ENCODE measurements at places on chromosomes 5 and 9. TPM values are rescaled to one million over a fixed set of nuclear protein-coding genes. Genes with fewer than 3 reads are reported as not detected.

GABRA1 gene
- total RNA-seq, result not detected

- H3K4me3 ChIP-seq, result no peak overlapping the region
- DNase-seq, result peak; percentile 76
- H3K27ac ChIP-seq, result no peak overlapping the region
- H3K27me3 ChIP-seq, result no peaks in the 10 kb centered on the region
These were observed 860.8 kb upstream of the DMAC1 start for GRCh38 chr9:8660383-8660782.

DNA sequence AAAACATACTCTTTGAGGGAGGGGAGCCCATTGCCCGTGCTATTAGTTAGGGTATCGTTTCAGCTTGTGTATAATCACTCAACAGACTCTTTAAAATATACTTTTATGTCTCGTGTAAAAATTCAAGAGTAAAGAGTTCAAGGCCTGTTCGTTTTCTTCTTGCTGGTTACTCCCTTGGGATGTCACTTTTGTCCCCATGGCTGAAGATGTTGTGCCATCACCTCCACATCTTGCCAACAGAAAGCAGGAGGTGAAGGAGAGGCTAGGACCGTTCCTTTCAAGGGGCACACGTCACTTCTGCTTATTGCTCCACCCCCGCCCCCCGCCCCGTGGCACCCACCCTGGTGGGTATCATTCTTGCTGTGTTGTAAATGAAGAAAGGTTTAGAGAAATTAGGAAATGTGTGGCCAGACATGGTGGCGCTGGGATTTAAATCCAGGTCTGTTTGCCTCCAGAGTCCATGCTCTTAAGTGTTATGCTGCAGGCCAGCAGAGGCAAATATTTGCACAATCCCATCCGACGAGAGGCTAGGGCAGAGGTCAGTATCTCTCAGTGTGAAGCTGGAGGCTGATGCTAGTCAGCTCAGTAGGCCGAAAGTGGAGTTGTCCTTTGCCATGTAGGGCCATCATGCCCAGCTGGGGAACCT lies 3.0 kb downstream of the MLANA start:
- peaks cover 18% of the 10 kb centered on the region for H3K36me3 ChIP-seq
- H3K4me3 ChIP-seq, result no peak overlapping the region
- H3K27ac ChIP-seq, result no peak overlapping the region
- H3K27me3 ChIP-seq, result no peaks in the 10 kb centered on the region

GRCh38 chr5:158115468-158115867 lies 256.5 kb upstream of the CLINT1 start:
- no peaks in the 10 kb centered on the region for H3K27me3 ChIP-seq
- no peaks in the 10 kb centered on the region for H3K36me3 ChIP-seq
- no peak overlapping the region for H3K4me3 ChIP-seq
- no peaks in the 10 kb centered on the region for H3K4me1 ChIP-seq
- H3K27ac ChIP-seq, result no peak overlapping the region

- H3K27ac ChIP-seq, result peak overlapping the region; percentile 92
- no peaks in the 10 kb centered on the region for H3K36me3 ChIP-seq
- H3K27me3 ChIP-seq, result no peaks in the 10 kb centered on the region
- DNase-seq, result peak; percentile 60
- H3K4me3 ChIP-seq, result peak overlapping the region; percentile 5
- H3K4me1 ChIP-seq, result peaks cover 48% of the 10 kb centered on the region
These were observed 53.7 kb downstream of the ZNF462 start for GRCh38 chr9:106916466-106917235.

GRCh38 chr5:84825606-84826005 lies 440.9 kb upstream of the EDIL3 start:
- H3K4me1 ChIP-seq, result no peaks in the 10 kb centered on the region
- no peaks in the 10 kb centered on the region for H3K36me3 ChIP-seq
- H3K27me3 ChIP-seq, result no peaks in the 10 kb centered on the region
- H3K27ac ChIP-seq, result no peak overlapping the region
- no peak overlapping the region for H3K4me3 ChIP-seq

DNA sequence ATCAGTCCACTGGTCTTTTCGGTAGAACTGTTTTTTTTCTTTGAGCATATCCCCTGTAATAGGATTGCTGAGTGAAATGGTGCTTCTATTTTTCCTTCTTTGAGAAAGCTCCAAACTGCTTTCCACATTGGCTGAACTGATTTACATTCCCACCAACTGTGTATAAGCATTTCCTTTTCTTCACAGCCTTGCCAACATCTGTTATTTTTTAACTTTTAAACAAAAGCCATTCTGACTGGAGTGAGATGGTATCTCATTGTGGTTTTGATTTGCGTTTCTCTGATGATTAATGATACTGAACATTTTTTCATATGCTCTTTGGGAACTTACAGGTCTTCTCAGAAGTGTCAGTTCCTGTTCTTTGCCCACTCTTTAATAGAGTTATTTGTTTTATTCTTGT lies 764.7 kb downstream of the MTRR start:
- H3K27me3 ChIP-seq, result no peaks in the 10 kb centered on the region
- no peak overlapping the region for H3K27ac ChIP-seq
- no peak for DNase-seq
- H3K4me3 ChIP-seq, result no peak overlapping the region
- no peaks in the 10 kb centered on the region for H3K36me3 ChIP-seq
- H3K4me1 ChIP-seq, result no peaks in the 10 kb centered on the region

FOXD4 gene
- total RNA-seq, result 0.20 TPM

SPAG8 gene
- 1.3 TPM for total RNA-seq

GRCh38 chr5:87004101-87004500 lies 263.6 kb upstream of the RASA1 start:
- no peaks in the 10 kb centered on the region for H3K4me1 ChIP-seq
- no peaks in the 10 kb centered on the region for H3K36me3 ChIP-seq
- H3K27me3 ChIP-seq, result no peaks in the 10 kb centered on the region

DNA sequence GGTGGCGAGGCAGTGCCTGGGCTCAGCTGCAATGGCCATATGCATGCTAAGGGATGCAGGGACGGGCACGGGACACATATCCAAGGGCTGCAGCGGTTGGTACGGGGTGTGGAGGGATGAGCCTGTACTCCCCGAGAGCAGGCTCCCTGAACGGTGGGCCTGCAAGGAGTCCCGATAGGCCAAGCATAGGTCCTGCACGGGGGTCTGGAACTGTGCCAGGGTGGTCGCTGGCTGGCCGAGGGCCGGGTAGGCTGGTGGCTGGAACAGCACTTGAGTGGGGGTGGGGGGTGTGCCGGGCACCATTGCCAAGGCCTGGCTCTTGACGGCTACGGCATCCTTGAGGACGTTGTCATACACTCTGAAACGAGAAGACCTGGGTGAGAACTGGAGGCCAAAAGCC lies 24.1 kb downstream of the FABP6 start:
- H3K4me1 ChIP-seq, result no peaks in the 10 kb centered on the region
- no peak overlapping the region for H3K4me3 ChIP-seq
- H3K36me3 ChIP-seq, result no peaks in the 10 kb centered on the region
- H3K27me3 ChIP-seq, result no peaks in the 10 kb centered on the region
- DNase-seq, result no peak
- H3K27ac ChIP-seq, result no peak overlapping the region

- H3K4me1 ChIP-seq, result no peaks in the 10 kb centered on the region
- DNase-seq, result no peak
- H3K4me3 ChIP-seq, result no peak overlapping the region
- no peaks in the 10 kb centered on the region for H3K36me3 ChIP-seq
These were observed 37.2 kb downstream of the NUDT12 start for GRCh38 chr5:103525361-103525760.

DNA sequence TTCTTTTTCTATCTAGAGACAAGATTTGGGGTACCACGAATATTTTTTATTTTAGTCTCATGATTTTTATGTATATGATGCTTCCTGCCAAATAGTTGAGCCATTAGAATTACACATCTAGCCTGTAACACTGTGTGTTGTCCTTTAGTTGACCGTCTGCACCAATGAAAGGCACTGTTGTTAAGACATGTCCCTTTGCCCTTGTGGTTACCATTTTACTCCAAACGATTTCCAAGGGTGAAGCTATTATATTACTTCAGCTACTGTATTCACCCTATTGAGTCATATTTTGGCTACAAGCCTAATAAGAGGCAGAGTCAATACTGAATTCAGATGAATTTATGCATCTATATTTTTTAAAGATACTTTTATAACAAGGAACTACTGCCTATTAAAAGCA lies 207.6 kb downstream of the CETN3 start:
- no peak overlapping the region for H3K27ac ChIP-seq
- no peak for DNase-seq
- H3K4me1 ChIP-seq, result no peaks in the 10 kb centered on the region
- no peaks in the 10 kb centered on the region for H3K36me3 ChIP-seq

NEUROG1 gene
- total RNA-seq, result not detected

- peaks cover 33% of the 10 kb centered on the region for H3K36me3 ChIP-seq
- H3K27me3 ChIP-seq, result no peaks in the 10 kb centered on the region
- no peak overlapping the region for H3K4me3 ChIP-seq
These were observed 15.8 kb downstream of the NDST1 start for GRCh38 chr5:150523472-150524350.

GRCh38 chr5:76953551-76954382 lies 922 bp downstream of the CRHBP start:
- no peaks in the 10 kb centered on the region for H3K27me3 ChIP-seq
- H3K4me1 ChIP-seq, result no peaks in the 10 kb centered on the region
- H3K27ac ChIP-seq, result no peak overlapping the region
- no peaks in the 10 kb centered on the region for H3K36me3 ChIP-seq
- peak overlapping the region; percentile 44 for H3K4me3 ChIP-seq

TRAF1 gene
- 0.84 TPM for total RNA-seq

PBX3 gene
- total RNA-seq, result 4.6 TPM

- no peaks in the 10 kb centered on the region for H3K27me3 ChIP-seq
- H3K36me3 ChIP-seq, result no peaks in the 10 kb centered on the region
- no peaks in the 10 kb centered on the region for H3K4me1 ChIP-seq
- H3K27ac ChIP-seq, result no peak overlapping the region
- H3K4me3 ChIP-seq, result no peak overlapping the region
- DNase-seq, result no peak
These were observed 61.4 kb upstream of the ANKH start for GRCh38 chr5:14932902-14933469.

DNA sequence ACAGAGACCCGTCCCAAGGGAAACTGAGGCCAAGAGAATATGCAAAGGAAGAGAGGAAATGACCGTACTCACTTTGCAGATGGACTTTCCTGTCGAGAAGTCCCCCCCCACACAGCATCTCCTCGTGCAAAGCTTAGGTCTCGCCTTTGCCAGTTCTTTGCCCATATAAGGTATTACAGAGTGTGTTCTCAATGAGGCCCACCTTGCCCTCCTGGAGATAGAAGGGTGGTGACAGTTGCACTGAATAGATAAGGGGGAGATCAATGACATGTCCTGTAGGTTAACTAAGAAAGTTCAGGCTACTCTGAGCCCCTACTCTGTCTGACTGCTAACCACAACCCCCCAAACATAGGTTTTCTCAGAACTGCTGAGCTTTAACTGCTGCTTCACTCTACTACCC lies 68.2 kb upstream of the SPTLC1 start:
- H3K27me3 ChIP-seq, result no peaks in the 10 kb centered on the region
- H3K27ac ChIP-seq, result no peak overlapping the region
- DNase-seq, result no peak
- no peak overlapping the region for H3K4me3 ChIP-seq
- H3K36me3 ChIP-seq, result no peaks in the 10 kb centered on the region

ZNF608 gene
- 9.0 TPM for total RNA-seq

Measured in psoas muscle (tissue), 8 donors.